ENCODE measurements at places on chromosomes 2 and 18. TPM values are rescaled to one million over a fixed set of nuclear protein-coding genes. Genes with fewer than 3 reads are reported as not detected.

DNA sequence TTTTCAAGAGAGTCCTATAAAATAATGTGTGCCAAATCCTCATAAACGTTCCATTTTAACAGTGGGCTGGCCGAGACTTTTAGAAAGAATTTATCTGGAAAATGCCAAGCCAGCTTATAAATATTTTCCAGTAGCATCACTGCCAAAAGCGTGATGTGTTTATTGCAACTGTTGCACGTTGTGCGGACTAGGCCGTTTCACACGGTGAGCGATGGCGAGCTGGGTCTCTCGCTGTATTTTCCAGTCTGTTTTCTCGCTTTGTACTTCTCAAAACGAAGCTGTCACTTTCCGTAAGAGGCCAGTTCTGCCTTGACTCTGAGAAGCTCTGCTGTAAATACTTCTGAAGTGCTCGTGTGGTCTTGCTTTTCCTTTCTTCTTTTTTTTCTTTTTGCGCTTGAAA, 65.0 kb upstream of the ZNF236 start:
- no peak overlapping the region for H3K4me3 ChIP-seq
- no peaks in the 10 kb centered on the region for H3K36me3 ChIP-seq
- H3K27ac ChIP-seq, result no peak overlapping the region
- H3K27me3 ChIP-seq, result peaks cover 6% of the 10 kb centered on the region
- peaks cover 16% of the 10 kb centered on the region for H3K4me1 ChIP-seq

DNA sequence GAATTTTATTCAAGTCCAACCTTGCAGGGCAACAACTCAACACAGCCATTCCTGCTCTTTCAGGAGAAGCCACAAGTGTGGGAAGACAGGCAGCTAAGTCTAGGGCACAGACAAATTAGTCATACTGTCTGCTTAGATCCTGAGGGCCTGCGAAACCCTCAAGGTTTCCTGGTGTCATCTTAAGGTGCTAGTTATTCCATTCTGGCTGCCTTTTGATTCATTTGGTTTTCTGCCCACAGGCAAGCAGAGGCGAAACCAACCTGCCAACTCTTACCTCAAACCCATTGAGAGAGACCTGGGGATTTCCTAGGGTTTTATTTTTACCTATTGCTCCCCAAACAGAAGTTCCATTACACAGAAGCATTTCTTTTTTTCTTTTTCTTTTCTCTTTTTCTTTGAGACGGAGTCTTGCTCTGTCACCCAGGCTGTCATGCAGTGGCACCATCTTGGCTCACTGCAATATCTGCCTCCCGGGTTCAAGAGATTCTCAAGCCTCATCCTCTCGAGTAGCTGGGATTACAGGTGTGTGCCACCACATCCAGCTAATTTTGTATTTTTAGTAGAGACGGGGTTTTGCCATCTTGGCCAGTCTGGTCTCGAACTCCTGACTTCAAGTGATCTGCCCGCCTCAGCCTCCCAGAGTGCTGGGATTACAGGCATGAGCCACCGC, 23.7 kb upstream of the SCYGR1 start:
- H3K4me1 ChIP-seq, result peaks cover 2% of the 10 kb centered on the region
- H3K27me3 ChIP-seq, result peaks cover 2% of the 10 kb centered on the region
- H3K27ac ChIP-seq, result no peak overlapping the region
- H3K36me3 ChIP-seq, result no peaks in the 10 kb centered on the region

DNA sequence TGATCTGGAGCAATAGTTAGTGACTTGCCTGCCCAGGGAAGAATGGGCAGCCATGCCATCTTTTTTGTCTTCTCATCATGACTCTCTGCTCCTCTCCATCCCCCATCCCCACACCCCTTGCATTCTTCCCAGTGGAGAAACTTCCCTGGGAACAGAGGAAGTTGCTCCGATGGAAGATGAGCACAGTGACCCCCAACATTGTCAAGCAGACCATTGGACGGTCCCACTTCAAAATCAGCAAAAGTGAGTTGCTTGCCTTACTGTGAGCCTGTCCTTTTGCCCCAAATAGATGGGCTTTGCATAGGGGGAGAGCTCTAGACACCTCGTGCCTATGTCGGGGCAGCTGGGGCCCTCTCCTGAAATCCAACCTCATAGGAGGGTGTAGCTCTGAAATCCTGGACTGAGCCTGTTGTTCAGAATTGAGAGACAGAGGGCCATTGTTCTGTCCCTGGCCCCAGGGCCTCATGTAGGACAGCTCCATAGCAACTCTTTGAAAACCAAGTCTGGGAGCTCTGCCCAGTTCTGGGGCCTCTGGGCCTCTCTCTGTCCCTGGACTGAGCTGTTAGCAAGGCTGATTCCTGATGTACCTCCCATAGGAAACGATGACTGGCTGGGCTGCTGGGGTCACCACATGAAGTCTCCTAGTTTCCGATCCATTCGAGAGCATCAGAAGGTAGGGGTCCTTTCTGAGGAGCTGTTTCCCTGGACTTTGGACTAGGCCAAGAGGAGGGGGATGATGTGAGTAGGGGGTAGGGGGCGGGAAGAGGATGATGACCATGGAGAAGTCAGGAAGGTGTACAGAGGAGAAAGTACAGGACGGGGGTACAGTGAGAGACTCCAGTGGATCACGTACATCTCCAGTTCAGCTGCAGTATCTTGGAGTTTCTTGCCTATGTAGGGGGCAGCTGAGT, 35.2 kb downstream of the TTLL4 start:
- no peak for DNase-seq
- no peaks in the 10 kb centered on the region for H3K27me3 ChIP-seq
- no peak overlapping the region for H3K4me3 ChIP-seq

GRCh38 chr2:68341583-68341982, 21.8 kb upstream of the CNRIP1 start:
- H3K4me1 ChIP-seq, result no peaks in the 10 kb centered on the region
- H3K4me3 ChIP-seq, result no peak overlapping the region
- DNase-seq, result no peak
- H3K27ac ChIP-seq, result no peak overlapping the region
- H3K27me3 ChIP-seq, result peaks cover 7% of the 10 kb centered on the region
- H3K36me3 ChIP-seq, result no peaks in the 10 kb centered on the region

Gene SLC38A11
- polyA plus RNA-seq, result not detected

- no peak overlapping the region for H3K4me3 ChIP-seq
- peaks cover 18% of the 10 kb centered on the region for H3K4me1 ChIP-seq
- no peak for DNase-seq
- H3K27ac ChIP-seq, result peak overlapping the region; percentile 76
- H3K36me3 ChIP-seq, result peaks cover 23% of the 10 kb centered on the region
Measured at GRCh38 chr2:233202531-233202944, 48.9 kb upstream of the ATG16L1 start.

Gene PIEZO2
- polyA plus RNA-seq, result not detected

Gene LIMS4
- 1.1 TPM for polyA plus RNA-seq

Gene ANKRD30B
- not detected for polyA plus RNA-seq

DNA sequence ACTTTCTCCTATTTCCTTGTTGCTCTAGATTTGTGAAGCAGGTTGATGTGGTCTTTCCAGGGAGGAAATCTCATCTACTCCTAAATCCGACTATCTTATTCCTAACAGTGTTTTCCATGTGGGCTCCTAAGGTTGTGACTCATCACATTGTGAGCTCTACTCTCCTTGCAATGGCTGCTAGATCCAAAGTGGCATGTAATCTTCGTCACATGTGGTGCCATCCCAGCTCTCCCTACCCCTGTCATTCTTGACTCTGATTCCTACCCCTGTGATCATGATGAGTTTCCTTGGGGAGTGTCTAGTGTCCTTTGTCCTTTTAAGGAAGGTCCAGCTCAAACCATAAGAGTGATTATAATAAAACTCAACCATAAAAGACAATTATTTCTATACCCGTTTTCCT, 47.3 kb upstream of the GULP1 start:
- no peaks in the 10 kb centered on the region for H3K4me1 ChIP-seq
- H3K36me3 ChIP-seq, result no peaks in the 10 kb centered on the region
- H3K27ac ChIP-seq, result no peak overlapping the region
- no peak overlapping the region for H3K4me3 ChIP-seq
- DNase-seq, result no peak

Gene SOS1
- polyA plus RNA-seq, result 12.8 TPM

Gene HOXD11
- polyA plus RNA-seq, result not detected

GRCh38 chr2:60581433-60582282, 28.2 kb upstream of the BCL11A start:
- H3K4me3 ChIP-seq, result peak overlapping the region; percentile 30
- H3K36me3 ChIP-seq, result no peaks in the 10 kb centered on the region
- peaks cover 9% of the 10 kb centered on the region for H3K27me3 ChIP-seq
- H3K4me1 ChIP-seq, result no peaks in the 10 kb centered on the region
- DNase-seq, result peak; percentile 58

- H3K27ac ChIP-seq, result no peak overlapping the region
- no peak for DNase-seq
- no peaks in the 10 kb centered on the region for H3K4me1 ChIP-seq
- H3K4me3 ChIP-seq, result no peak overlapping the region
- no peaks in the 10 kb centered on the region for H3K36me3 ChIP-seq
- no peaks in the 10 kb centered on the region for H3K27me3 ChIP-seq
Measured at GRCh38 chr18:34126121-34126520, 98.6 kb downstream of the NOL4 start.

Gene SNRNP27
- polyA plus RNA-seq, result 78.8 TPM

GRCh38 chr2:188511346-188511745, 219.7 kb downstream of the GULP1 start:
- no peaks in the 10 kb centered on the region for H3K36me3 ChIP-seq
- no peaks in the 10 kb centered on the region for H3K27me3 ChIP-seq
- H3K4me1 ChIP-seq, result no peaks in the 10 kb centered on the region
- H3K4me3 ChIP-seq, result no peak overlapping the region
- no peak overlapping the region for H3K27ac ChIP-seq

GRCh38 chr2:239269173-239269885, 131.5 kb downstream of the HDAC4 start:
- H3K27me3 ChIP-seq, result peaks cover 21% of the 10 kb centered on the region
- peaks cover 14% of the 10 kb centered on the region for H3K36me3 ChIP-seq
- H3K4me1 ChIP-seq, result peaks cover 64% of the 10 kb centered on the region
- H3K27ac ChIP-seq, result peak overlapping the region; percentile 99

- DNase-seq, result no peak
- H3K4me1 ChIP-seq, result no peaks in the 10 kb centered on the region
- no peak overlapping the region for H3K27ac ChIP-seq
- no peaks in the 10 kb centered on the region for H3K27me3 ChIP-seq
Measured at GRCh38 chr2:57465967-57466366, 580.6 kb upstream of the VRK2 start.

DNA sequence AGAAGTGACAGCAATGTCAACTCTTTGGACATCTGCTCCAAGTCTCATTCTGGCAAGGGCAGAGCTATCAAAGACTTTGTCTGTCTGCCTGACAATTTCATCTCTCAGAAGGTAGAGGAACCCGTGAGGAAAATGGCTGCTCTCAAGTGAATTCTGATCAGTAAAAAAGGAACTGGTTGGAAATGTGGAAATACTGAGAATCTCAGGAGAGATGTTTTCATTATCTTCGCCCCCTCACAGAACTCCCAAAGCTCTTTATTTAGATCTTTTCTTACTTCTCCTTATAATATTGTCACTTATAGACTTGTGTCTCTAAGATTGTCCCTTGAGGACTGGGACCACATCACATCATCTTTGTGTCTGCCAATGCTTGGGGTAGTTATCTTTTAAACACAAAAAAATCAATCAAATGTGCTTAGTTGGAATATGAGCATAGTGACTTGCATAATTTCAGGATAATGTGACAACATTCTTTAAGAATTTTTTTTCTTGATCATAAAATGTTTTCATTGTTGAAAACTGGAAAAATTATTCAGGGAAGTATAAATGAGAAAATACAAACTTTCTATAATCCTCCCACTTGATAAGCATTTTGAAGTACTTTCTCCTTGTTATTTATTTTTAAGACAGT, 68.2 kb upstream of the ITGB6 start:
- H3K36me3 ChIP-seq, result peaks cover 7% of the 10 kb centered on the region
- H3K4me1 ChIP-seq, result peaks cover 40% of the 10 kb centered on the region
- no peak overlapping the region for H3K27ac ChIP-seq
- H3K27me3 ChIP-seq, result peaks cover 4% of the 10 kb centered on the region
- peak overlapping the region; percentile 0 for H3K4me3 ChIP-seq
- no peak for DNase-seq

Gene ADAM23
- polyA plus RNA-seq, result not detected

Gene ARHGEF4
- polyA plus RNA-seq, result not detected

Gene CCBE1
- not detected for polyA plus RNA-seq

DNA sequence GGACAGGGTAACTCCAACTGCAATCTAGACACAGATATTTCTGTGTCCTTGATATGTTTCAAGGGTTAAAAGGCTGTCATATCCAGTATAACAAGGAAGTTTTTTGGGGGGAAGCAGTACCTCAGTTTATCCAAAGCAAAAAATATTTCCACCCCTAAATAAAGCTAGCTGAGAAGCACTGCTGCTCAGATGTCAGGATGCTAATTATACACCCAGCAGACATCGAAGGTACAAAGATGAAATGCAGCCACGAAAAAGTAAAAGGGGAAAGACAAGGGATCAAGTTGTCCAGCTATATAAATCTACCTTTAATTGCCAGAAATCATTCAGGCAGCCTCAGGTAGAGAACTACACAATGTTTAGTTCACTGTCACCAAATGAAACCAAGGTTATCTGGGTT, 26.2 kb downstream of the ELAC1 start:
- H3K27ac ChIP-seq, result no peak overlapping the region
- no peaks in the 10 kb centered on the region for H3K27me3 ChIP-seq
- H3K4me3 ChIP-seq, result no peak overlapping the region

- no peak overlapping the region for H3K27ac ChIP-seq
- DNase-seq, result no peak
- no peaks in the 10 kb centered on the region for H3K27me3 ChIP-seq
- H3K36me3 ChIP-seq, result no peaks in the 10 kb centered on the region
Measured at GRCh38 chr2:40859617-40860016, 407.7 kb upstream of the SLC8A1 start.

GRCh38 chr2:225270861-225271260, 128.6 kb upstream of the NYAP2 start:
- H3K36me3 ChIP-seq, result no peaks in the 10 kb centered on the region
- H3K4me3 ChIP-seq, result no peak overlapping the region
- no peaks in the 10 kb centered on the region for H3K4me1 ChIP-seq
- no peak for DNase-seq

- no peak overlapping the region for H3K4me3 ChIP-seq
- H3K27me3 ChIP-seq, result peaks cover 2% of the 10 kb centered on the region
Measured at GRCh38 chr2:60285626-60286316, 267.7 kb downstream of the BCL11A start.

Gene CNTNAP5
- not detected for polyA plus RNA-seq

DNA sequence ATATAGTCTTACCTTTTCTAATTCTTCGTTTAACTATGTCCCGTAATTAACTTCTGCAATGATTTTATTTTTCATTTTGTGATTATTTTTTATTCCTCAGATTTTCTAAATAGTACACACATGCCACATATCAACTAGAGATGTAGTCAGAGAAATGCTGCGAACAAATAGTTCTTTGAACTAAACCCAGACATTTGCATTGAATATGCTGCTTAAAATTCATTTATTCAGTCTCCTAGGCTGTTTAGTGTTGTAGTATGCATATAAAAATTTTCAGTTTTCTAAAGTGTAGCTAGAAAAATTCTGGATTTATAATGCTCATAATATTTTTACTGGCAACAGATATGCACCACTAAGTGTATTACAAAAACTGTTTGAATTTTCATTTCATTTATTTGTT, 68.9 kb upstream of the SLC38A11 start:
- no peak overlapping the region for H3K4me3 ChIP-seq
- peaks cover 4% of the 10 kb centered on the region for H3K27me3 ChIP-seq
- H3K27ac ChIP-seq, result no peak overlapping the region
- no peaks in the 10 kb centered on the region for H3K4me1 ChIP-seq
- no peak for DNase-seq

- no peak for DNase-seq
- peaks cover 9% of the 10 kb centered on the region for H3K4me1 ChIP-seq
- no peaks in the 10 kb centered on the region for H3K36me3 ChIP-seq
- H3K4me3 ChIP-seq, result no peak overlapping the region
- no peak overlapping the region for H3K27ac ChIP-seq
Measured at GRCh38 chr2:12257476-12257875, 459.3 kb upstream of the TRIB2 start.

- no peak overlapping the region for H3K27ac ChIP-seq
- peak overlapping the region; percentile 83 for H3K4me3 ChIP-seq
- peaks cover 34% of the 10 kb centered on the region for H3K27me3 ChIP-seq
- no peaks in the 10 kb centered on the region for H3K36me3 ChIP-seq
Measured at GRCh38 chr2:70888923-70889715, 46.6 kb upstream of the ATP6V1B1 start.

Measured in immature natural killer cell (primary cell).